NCI-H460 (cell line): ENCODE measurements at places on chromosomes 1 and 21.
A peak's percentile ranks its signal among the peaks of the same experiment; 100 is the strongest.

DNA sequence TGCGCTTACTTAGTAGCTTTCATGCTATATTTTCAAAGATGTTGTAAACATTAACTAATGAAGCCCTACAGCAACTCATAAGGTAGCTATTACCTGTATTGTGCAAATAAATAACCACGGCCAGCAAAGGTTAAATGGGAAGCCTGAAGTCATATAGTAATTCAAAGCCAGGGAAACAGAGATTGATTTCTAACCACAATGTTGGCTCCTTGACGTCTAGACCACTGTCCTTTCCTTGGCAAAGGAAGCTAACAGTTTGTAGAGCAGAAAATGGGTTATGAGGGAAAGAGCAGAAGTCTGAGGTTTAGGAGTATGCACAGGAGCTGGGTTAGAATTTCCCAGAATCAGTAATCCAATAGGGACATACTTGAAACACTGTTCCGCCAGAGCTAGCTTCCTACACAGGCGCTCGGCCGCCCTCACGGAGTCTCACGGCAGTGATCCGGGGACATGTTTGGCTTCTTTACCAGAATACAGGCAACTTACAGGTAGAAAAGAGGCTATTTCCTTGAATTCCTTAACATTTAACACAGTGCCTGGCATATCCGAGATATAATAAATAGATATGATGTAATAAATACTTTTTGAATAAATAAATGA is 298.8 kb upstream of the LYPLAL1 start:
- no peak for DNase-seq

GRCh38 chr1:119582801-119583200 is 65.3 kb downstream of the ZNF697 start:
- peak; percentile 19 for DNase-seq

DNA sequence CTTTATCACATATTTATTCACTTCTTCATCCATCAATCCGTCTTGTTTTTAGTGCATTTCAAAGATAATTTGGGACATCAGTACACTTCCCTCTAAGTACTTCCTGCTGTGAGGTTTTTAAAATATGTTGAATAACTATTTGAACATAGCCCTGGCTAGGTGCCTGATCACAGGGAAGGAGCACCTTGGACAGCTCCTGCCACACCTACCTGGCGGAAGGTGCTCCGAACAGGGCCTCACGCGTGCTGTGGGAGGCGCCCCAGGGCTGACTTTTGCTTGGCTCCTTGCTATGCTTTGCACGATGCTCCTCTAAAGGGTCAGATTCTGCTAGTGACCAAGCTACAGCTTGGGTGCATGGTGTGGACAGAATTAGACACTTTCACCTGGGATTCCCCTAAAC is 4.9 kb upstream of the ATXN7L2 start:
- DNase-seq, result no peak

DNA sequence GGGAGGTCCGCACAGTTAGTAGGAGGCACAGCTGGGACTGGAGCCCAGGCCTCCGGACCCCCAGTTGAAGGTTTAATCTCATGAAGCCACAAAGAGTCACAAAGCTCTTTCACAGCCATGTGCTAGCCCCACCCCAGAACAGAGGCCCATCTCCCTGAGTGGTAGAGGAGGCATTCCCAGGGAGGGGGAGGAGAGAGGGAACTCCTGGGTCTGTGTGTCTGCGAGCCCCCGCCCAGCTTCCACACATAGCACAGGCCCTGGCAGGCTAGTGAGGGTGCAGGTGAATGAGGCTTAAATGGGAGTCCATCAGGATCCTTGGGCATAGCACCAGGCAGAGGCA is 197.8 kb downstream of the MATN1 start:
- DNase-seq, result no peak

DNA sequence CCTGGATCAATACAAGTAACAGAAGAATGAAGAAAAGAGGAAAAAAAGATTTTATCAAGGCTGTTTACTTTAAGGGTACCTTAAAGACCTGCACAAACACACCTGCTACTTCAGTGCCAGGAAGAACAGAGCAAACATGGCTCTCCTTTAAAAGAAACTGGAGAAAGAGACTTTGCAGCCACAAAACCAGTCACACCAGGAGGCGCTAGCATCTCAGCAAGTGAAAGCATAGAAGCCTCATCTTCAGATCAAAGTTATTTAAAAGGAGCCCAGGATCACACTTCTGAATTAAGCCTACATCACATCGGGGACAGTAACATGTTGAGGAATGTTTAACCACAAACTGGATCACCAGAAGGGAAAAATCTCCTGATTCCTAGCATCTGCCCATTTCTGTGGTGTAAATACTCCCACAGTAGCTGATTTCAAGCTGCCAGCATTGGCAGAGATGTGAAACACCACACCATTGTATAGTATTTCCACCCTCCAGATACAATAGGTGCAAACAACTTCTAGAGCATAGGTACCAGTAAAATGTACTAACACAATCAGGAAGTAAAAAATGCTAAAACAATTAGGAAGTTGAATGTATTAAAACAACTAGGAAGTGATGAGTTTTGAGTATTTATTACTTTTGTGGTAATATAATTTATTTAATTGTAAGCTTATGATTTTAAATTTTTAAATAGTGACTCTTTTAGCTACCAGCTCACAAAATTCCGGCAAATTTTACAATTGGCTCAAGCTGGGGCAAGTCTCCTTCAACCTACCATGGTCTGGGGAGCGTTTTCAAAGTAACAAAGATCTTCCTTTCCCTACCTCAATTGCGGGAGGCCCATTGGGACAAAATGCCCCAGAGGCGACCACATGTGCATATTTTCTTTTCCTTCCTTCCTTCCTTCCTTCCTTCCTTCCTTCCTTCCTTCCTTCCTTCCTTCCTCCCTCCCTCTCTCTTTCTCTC is 105.3 kb upstream of the CLDN14 start:
- no peak for DNase-seq

GRCh38 chr1:37765916-37766664 is 1.2 kb upstream of the EPHA10 start:
- no peak for DNase-seq

DNA sequence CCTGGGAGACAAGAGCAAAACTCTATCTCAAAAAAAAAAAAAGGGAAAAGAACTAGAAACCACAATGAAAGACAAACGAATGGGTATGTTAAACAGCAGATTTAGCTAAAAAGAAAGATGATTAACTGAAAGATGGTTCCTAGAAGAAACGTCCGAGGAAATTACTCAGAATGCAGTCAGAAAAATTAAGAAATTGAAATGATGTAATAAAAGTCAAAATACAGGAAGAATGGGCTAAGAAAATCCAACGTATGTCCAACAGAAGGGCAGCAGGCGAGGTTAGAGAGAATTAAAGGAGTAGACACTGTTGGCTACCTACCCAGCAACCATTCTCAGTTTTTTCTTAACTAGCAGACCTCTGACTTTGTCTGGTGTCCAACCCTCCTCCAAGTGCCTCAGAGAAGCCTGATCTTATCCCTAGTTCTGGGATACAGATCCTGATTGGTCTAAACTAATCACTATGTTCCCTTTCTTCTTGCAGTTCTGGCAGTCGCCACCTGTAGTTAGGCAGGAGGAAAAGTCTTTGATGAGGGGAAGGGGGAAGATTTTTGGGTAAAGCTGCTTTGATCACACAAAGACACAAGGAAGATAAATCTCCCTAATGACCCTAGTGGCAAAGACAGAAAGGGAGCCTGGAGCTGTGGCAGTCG is 25.7 kb downstream of the GPR161 start:
- no peak for DNase-seq

- DNase-seq, result no peak
These were observed 29.6 kb downstream of the PRSS38 start for GRCh38 chr1:227845147-227845458.
